ENCODE measurements at places on chromosomes 11 and 22.

GRCh38 chr11:31968461-31969358, 122.2 kb upstream of the RCN1 start:
- no peak for DNase-seq

- DNase-seq: no peak
These were observed 7.0 kb downstream of the CHST1 start for GRCh38 chr11:45658292-45658991.

DNA sequence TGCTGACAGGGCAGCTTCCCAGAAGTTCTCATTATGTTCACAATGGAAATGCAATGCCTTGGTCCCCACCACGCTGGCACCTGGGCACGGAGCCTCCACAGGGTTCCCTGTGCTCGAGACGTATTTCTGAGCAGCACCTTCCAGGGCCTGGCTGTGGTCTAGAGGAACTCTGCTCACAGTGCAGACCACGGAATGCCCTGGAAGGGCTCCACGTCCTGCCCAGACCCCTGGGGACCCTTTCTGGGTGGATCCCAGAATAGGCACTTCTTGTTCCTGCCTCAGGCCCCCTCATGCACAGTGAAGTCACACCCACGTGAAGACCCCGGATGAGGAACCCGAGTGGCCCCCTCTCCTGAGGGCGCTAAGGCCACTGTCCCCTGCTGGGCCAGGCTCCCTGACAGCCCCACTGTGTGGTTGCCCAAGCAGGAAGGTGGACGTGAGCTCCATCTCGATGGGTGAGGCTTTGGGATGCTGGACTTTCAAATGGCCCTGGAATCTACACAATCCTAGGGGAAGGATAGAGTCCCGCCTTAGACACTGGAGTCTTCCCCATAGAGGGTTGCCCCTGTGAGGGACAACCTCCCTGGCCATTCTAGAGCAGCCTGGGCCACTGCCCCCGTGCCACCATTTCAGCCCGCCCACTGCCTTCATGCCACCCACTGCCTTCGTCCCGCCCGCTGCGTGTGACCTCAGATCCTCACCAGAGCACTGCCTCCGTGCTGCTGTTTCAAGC, 1106.8 kb downstream of the BRD1 start:
- DNase-seq: no peak

DNA sequence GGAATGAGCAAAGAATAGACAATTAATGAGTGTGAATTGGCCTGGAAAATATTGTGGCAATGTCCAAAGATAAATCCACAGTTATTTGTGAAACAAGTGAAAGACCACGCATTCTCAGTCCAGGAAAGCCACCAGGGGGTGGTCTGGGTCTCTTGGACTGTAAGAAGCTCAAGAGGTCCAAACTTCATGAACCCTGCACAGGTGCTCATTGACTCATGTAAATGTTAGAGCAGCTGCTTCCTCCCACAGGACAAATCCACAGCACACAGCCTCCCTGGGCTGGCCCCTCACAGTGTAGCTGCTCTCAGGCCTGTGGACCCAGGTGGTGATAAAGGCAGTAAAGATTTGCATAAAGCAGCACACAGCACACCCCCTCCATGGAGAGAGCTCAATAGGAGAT, 114.0 kb downstream of the ZNF280B start:
- no peak for DNase-seq
